Hepatocyte (in vitro differentiated cells): ENCODE measurements at places on chromosomes 11 and 22. TPM values are rescaled to one million over a fixed set of nuclear protein-coding genes. Genes with fewer than 3 reads are reported as not detected.

IGSF9B gene
- 0.30 and 0.32 TPM in 2 replicates for total RNA-seq

GRCh38 chr11:5608808-5609207, 12.4 kb downstream of the TRIM6 start:
- DNase-seq: no peak
- no peak overlapping the region for H3K4me3 ChIP-seq
- no peaks in the 10 kb centered on the region for H3K27me3 ChIP-seq
- H3K36me3 ChIP-seq: no peaks in the 10 kb centered on the region
- H3K27ac ChIP-seq: no peak overlapping the region

IFITM10 gene
- 1.1 and 1.4 TPM in 2 replicates for total RNA-seq

DNA sequence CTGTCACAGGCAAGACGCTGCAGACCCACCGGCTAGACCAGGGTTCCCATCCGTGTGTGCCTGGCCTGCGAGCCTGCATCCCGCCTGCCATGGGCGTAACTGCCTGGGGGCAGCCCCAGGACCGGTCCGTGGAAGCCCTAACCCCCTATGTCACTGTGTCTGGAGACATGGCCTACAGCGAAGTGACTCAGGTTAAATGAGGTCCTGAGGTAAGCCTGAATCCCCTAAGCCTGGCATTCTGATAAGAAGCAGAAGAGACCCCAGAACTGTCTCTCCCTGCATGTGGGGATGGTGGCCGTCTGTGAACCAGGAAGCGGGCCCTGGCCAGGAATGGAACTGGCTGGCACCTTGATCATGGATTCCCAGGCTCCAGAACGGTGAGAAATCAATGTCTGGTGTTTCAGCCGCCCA, 570.1 kb downstream of the BRD1 start:
- H3K4me3 ChIP-seq: no peak overlapping the region
- no peaks in the 10 kb centered on the region for H3K27me3 ChIP-seq
- DNase-seq: no peak
- H3K27ac ChIP-seq: no peak overlapping the region

GRCh38 chr11:33177676-33178336, 16.5 kb upstream of the CSTF3 start:
- H3K27me3 ChIP-seq: no peaks in the 10 kb centered on the region
- no peaks in the 10 kb centered on the region for H3K36me3 ChIP-seq
- no peak overlapping the region for H3K4me3 ChIP-seq
- DNase-seq: no peak
- H3K4me1 ChIP-seq: peaks cover 9% of the 10 kb centered on the region

GRCh38 chr11:1122664-1123002, 35.1 kb upstream of the MUC5AC start:
- no peak overlapping the region for H3K27ac ChIP-seq
- H3K4me3 ChIP-seq: no peak overlapping the region
- H3K36me3 ChIP-seq: no peaks in the 10 kb centered on the region
